Putamen (tissue), 1 donor: ENCODE measurements at places on chromosomes 12 and 14.

- DNase-seq, result peak; percentile 11
Measured at GRCh38 chr12:95582230-95583058, 31.2 kb upstream of the USP44 start.

GRCh38 chr12:89597770-89598169, 71.9 kb upstream of the POC1B start:
- DNase-seq, result no peak

DNA sequence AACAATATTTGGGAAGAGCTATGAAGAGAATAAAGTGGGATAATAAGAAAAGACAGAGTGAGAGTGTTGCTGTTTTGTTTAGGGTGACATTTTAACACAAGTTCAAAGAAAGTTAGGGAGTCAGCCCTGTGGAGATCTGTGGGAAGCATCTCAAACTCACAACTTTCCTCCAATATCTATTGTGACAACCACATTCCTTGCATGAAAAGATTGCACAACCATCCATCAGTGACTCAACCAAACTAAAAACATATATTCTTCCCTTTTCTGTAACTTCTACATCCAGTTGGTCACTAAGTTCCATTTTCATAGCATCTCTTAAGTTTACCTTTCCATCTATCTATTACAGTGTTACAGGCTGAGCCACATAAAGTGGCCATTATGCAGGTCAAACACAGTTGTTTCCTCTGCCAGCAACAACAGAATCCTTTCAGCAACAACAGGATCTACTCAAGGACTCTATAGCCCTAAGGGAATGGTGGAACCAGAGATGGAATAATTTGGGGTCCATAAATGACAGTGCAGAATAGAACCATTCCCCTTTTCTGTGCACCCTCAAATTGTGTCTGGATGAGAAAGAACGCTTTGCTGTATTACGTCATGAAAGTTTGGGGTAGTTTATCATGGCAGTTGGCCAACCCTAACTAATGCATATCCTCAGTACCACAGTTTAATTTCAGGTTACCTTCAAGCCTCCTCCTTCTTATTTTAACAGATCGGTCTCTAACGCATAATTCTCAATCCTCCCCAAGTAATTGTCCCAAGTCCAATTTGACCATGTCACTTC, 118.8 kb downstream of the ST8SIA1 start:
- DNase-seq, result no peak

GRCh38 chr12:130203151-130203550, 40.9 kb downstream of the FZD10 start:
- DNase-seq, result no peak

GRCh38 chr12:79250186-79250585, 385.6 kb downstream of the SYT1 start:
- DNase-seq, result no peak
